ENCODE measurements at places on chromosomes 16 and 17.

DNA sequence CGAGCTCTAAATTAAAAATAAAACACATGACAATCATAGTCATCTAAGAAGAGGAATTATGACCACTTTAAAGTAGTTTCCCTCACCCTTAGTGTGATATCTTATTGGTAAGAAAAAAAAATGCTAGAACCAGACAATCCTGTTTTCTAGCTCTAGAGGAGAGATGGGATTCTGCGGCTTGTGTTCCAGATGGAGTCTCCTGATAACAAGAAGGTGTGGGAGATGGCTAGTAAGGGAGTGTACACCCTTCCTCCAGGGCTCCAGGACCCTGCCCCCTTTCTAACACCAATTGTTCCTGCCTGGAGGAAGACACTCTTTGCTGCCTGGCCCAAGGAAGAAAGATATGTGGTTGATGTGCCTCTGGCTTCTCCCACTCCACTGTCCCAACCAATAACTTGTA, 68.8 kb upstream of the FBXO47 start:
- DNase-seq: no peak

GRCh38 chr16:86496262-86496928, 13.9 kb upstream of the FOXF1 start:
- no peak for DNase-seq

DNA sequence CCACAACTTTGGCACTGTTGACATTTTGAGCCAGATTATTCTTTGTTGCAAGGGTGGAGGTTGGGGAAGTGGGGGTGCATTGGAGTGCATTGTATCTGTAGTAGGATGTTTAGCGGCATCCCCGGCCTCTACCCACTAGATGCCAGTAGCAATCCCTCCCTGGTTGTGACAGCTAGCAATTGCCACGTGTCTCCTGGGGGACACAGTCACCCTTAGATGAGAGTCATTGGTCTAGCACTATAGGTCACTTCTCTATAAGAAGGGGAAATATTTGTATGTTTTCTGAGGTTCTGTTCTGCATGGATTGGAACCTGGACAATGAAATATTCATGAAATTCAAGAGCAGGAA, 32.4 kb downstream of the MSI2 start:
- DNase-seq: no peak

DNA sequence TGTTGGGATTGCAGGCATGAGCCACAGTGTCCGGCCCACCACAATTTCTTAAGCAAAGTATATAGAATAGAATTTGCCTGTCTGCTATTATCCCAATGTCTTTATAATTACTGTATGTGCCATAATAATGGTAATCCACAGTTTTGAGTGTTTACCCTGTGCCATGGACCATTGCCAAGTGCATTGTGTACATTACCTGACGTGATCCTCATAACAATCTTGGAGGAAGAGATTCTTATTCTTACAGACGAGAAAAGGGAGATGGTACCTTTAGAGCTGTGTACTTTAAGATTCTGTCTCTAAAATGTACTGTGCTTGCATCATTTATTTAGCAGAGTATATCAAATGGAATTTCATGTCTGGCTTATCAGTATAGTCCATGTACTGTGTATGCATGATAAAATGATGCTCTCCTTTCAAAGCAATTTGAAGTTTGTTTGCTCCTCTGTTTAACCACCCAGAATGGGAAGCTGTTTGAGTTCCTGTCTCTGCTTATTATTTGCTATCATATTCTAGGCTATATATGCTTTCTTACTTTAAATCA, 13.8 kb upstream of the CDR2 start:
- DNase-seq: no peak

GRCh38 chr16:86209202-86209601, 301.1 kb upstream of the FOXF1 start:
- no peak for DNase-seq

GRCh38 chr16:63789603-63790002, 1332.3 kb downstream of the CDH11 start:
- DNase-seq: no peak

DNA sequence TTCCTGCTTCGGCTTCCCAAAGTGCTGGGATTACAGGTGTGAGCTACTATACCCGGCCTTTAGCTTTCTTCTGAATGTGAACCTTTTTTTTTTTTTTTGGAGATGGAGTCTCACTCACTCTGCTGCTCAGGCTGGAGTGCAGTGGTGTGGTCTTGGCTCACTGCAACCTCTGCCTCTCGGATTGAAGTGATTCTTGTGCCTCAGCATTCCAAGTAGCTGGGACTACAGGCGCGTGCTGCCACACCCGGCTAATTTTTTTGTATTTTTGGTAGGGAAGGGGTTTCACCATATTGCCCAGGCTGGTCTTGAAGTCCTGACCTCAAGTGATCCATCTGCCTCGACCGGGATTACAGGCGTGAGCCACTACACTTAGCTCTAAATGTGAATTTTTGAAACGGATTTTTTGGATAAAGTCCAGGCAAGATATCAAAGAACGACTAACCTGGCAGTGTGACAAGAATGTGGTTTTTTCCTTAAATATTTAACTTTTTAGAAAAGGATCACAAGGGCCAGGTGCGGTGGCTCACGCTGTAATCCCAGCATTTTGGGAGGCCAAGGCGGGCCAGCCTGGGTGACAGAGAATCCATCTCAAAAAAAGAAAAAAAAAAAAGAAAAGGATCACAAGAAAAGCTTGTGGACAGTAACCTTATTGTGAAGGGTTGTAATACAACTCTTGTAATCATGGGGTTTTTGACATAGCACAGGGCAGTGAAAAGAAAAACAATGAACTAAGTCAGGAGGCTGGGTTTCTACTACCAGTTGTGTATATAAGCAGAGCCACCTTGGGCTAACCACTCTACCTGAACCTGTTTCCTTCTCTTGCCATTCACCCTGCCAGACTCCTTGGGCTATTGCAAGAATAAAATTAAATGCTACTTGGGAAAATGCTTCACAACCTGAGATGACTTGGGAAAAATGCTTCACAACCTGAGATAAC, 6.2 kb downstream of the BRCA1 start:
- no peak for DNase-seq

GRCh38 chr17:82188001-82188961, 24.4 kb downstream of the CCDC57 start:
- DNase-seq: no peak

GRCh38 chr16:1036726-1037393, 35.7 kb upstream of the SSTR5 start:
- DNase-seq: no peak

DNA sequence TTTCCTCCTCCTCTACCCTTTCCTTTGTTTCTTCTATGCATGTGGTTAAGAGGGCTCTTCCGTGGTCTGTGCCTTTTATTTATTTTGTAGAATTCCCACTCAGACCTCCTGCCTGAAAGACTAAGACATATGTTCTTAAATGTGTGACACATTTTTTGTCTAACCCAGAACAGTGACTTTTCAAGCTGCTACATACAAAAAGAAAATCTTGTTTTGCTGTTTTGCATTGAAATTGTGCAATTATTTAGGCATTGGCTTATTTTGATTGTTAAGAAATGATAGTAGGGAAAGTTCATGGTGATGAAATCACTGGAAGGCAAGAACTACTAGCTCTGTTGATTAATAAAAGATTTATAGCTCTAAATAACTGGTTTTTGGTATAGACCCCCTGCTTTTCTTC, 76.8 kb downstream of the TUBD1 start:
- no peak for DNase-seq

DNA sequence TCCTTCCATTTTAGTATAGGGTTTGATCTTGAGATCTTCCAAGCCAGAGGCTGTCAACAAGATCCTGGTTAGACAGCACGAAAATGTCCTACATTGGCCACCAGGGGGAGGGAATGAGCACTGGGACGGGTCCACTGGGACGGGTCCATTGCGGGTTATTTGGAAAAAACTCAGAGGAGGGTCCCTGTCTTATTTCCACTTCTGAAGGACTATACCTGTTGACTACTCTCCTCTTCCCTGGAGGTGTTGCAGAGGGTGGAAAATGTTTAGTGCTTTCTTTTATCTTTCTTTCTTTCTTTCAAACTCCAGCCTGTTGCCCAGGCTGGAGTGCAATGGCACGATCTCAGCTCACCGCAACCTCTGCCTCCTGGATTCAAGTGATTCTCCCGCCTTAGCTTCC, 2.5 kb downstream of the TTLL6 start:
- peak; percentile 84 for DNase-seq

DNA sequence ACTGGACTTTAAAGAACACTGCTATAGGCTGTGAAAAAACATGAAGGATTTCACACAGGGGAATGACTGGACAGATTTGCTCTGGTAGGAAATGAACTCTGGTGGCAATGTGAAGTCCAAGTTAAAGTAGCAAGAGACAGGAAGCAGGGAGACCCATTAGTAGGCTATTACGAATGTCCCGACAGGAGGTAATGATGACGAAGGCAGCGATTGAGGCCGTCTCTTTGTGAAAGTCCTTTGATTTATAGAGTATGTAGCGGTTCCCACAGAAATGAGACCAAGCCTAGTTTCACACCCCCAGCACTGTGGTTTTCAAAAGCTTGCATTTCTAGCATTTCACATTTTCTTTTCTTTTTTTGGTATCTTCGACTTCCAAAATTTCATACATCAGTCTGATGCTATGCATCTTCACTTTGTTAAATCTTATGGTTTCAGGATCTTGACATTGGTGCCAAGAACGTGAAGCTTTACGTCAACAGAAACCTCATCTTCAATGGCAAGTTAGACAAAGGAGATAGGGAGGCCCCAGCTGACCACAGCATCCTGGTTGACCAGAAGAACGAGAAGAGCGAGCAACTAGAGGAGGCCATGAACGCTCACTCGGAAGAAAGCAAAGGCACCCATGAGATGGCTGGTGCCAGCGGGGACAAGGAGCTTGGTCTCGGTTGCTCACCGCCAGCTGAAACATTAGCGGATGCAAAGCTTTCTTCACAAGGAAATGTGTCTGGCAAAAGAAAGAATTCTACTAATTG, 189.8 kb downstream of the KATNIP start:
- no peak for DNase-seq

DNA sequence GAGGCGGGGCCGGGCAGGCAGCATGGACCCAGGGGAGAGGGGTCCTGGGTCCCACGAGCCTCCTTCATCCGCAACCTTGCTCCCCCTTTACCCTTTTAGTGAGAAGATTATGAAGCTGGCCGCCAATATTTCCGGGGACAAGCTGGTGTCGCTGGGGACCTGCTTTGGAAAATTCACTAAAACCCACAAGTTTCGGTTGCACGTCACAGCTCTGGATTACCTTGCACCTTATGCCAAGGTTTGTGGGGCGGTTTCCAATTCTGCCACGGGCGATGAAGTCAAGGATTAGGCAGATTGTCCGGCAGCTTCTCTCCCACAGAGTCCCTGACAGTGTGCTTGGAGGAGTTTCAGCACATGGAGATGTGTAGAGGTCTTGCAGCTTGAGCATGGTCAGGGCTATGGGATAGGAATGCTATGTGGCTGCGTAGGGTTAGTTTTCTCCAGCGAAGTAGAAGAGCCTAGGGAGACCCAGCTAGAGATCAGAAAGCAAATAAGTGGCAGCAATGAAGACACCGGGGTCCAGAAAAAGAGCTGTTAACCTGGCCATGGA, 598 bp downstream of the NIP7 start:
- DNase-seq: peak; percentile 74

GRCh38 chr17:44604768-44605485, 47.6 kb downstream of the FZD2 start:
- no peak for DNase-seq

DNA sequence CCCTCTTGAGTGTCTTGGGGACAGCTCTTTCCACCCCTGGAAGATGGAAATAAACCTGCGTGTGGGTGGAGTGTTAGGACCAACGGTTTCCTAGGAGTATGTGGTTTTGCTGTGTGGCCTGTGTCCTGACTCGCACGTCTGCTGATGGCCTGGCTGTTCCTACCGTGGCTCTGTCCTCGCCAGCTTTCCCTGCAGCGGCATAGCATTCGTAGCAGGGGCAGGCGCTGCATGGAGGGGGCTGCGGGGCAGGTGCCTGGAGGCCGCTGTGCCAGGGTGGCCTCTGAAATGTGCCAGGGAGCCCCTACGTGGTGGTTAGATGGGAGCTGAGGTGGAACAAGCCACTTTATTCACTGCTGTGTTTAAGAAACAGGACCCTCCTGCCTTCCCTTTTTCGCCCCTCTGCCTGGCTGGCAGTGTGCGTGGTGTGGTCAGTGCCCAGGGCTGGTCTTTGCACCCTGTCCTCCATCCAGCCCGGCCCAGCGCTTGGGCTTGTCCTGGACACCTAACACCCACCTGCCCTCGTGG, 10.6 kb downstream of the SLC16A3 start:
- no peak for DNase-seq

- DNase-seq: no peak
Measured at GRCh38 chr17:12097326-12097725, 76.6 kb downstream of the MAP2K4 start.

DNA sequence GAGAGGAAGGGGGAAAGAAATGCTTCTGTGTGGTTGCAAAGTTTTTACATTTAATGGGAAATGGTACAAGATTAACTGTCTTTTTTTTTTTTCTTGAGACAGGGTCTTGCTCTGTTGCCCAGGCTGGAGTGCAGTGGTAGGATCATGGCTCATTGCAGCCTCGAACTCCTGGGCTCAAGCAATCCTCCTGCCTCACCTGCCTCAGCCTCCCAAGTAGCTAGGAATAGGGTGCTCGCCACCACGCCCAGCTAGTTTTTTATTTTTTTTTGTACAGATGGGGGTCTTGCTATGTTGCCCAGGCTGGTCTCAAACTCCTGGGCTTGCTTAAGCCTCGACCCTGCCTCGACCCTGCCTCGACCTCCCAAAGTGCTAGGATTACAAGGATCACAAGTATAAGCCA, 3.8 kb upstream of the ROGDI start:
- DNase-seq: no peak

GRCh38 chr17:62626719-62627218, 701 bp upstream of the MRC2 start:
- no peak for DNase-seq

DNA sequence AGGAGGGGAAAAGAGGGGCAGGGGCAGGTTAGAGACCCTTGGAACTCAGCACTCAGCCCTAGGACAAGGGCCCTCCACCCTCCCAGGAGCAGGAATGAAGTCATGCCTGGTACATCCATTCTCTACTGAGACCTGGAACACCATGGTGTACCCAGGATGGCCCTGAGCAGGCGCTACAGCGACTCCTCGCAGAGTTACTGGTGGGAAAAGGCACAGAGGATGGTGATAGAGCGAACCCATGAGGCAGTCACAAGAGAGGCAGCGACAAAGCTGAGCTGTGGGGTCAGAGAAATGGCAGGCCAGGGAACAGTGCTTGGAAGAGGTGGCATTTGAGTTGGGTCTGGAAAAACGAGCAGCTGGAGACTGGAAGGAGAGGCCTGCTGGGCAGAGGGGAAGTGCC, 37.5 kb downstream of the SRCIN1 start:
- DNase-seq: no peak

GRCh38 chr17:2075336-2076086, 20.6 kb downstream of the HIC1 start:
- no peak for DNase-seq

DNA sequence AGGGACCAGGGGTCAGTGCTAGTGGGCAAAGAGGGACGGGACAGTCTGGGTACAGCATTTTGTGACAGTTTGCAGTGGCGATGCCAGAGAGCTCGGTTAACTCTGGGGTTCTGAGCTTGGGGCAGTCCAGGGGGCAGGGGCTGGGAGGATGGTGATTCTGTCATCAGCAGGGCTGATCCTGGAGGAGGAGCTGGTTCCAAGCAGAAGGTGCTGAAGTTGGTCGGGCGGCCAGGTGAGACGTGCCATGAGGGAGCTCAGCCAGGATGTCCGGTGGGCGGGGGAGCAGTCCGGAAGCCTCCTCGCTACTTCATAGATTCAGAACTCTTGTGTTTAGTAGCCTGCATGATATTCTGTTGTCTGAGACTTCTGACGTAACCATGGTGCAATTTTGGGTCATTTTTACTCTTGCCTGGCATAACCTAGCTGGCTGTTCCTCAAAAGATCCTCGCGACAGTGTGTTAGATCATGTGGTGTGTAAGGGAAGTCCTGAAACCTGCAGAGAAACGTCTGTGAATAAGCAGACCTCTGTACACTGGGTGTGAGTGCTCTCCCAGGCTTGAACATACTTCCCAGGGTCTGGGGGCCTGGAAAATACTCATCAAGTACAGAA, 122.0 kb downstream of the CLEC16A start:
- DNase-seq: peak; percentile 46
